ENCODE measurements at places on chromosomes 1 and 21. TPM values are rescaled to one million over a fixed set of nuclear protein-coding genes. Genes with fewer than 3 reads are reported as not detected.

The REN gene
- total RNA-seq, result not detected

The FAM43B gene
- not detected for total RNA-seq

The ADGRL4 gene
- total RNA-seq, result not detected

The MROH9 gene
- not detected for total RNA-seq

The ADGRB2 gene
- total RNA-seq, result 0.13 TPM

The NTMT2 gene
- not detected for total RNA-seq

DNA sequence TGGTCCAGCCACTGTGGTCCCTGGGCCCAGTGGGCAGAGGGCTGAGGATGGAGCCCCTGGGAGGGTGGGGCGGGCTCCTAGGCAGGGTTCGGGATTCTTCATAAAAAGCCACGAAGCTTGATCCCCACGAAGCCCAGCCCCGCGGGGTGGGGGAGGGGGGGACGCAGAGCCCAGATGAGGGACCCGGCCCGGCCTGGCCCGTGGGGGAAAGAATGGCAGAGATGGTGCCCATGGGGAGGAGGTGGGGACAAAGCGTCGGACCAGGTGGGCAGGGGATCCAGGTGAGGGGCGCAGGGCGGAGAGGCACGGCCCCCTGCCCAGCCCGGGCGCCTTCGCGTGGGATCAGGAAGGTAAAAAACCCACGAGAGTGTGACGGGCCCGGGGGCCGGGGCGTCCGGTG, 6.0 kb upstream of the SMIM12 start:
- DNase-seq, result no peak
- H3K36me3 ChIP-seq, result peaks cover 2% of the 10 kb centered on the region
- no peak overlapping the region for H3K27ac ChIP-seq
- peaks cover 36% of the 10 kb centered on the region for H3K4me1 ChIP-seq
- H3K4me3 ChIP-seq, result no peak overlapping the region

- no peaks in the 10 kb centered on the region for H3K36me3 ChIP-seq
- peaks cover 22% of the 10 kb centered on the region for H3K4me1 ChIP-seq
- no peak overlapping the region for H3K4me3 ChIP-seq
- no peak overlapping the region for H3K27ac ChIP-seq
Measured at GRCh38 chr1:228770779-228771223, 35.5 kb downstream of the RHOU start.

DNA sequence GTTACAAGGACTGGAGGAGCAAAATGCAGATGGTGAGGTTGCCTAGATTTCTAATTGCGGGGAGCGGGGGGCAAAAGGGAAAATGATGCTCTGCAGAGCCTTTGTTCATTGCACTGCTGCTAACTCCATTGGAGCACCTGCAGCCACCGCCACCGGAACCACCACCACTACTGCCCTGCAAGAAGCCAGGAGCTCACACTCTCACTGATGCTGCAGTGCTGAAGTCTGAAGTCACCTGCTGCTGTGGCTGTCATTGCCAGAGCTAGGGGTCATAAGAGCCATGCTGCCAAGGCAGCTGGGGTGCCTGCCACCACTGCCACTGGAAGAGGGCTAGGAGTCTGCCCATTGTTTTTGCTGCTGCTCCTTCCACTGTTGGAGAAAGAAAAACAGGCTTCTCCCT, 7.3 kb upstream of the HPCAL4 start:
- peaks cover 18% of the 10 kb centered on the region for H3K27me3 ChIP-seq
- H3K4me1 ChIP-seq, result peaks cover 18% of the 10 kb centered on the region
- no peaks in the 10 kb centered on the region for H3K36me3 ChIP-seq
- H3K4me3 ChIP-seq, result no peak overlapping the region

DNA sequence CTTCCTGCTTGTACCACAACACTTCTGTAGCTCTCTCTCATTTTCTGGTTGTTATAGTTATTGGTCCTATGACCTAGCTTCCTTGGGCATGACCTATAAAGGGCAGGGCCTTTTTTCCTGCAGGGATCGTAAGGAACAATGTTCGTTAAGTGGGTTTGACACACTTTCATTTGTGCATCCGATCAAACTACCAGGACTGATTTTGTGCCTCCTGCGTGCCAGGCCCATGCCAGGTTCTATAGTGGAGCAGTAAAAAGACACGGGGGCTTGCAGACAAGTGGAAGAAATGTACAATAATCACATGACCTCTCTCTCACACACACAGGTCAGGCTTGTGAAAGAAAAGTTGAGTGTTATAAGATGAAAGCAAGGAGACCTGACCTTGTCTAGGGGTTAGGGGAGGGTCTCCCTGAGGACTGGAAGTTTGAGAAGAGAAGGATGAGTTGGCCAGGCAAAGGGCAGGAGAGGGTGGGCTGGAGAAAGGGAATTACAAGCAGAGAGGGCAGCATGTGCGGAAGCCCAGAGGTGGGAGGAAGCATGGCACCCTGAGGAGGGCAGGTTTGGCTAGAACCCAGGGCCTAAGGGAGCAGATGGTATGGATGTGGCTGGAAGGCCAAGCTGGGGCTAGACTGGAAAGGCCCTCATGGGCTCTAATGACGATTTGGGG, 145.4 kb downstream of the GRIK3 start:
- H3K27ac ChIP-seq, result no peak overlapping the region
- DNase-seq, result no peak
- H3K36me3 ChIP-seq, result no peaks in the 10 kb centered on the region
- H3K27me3 ChIP-seq, result peaks cover 4% of the 10 kb centered on the region
- no peak overlapping the region for H3K4me3 ChIP-seq

DNA sequence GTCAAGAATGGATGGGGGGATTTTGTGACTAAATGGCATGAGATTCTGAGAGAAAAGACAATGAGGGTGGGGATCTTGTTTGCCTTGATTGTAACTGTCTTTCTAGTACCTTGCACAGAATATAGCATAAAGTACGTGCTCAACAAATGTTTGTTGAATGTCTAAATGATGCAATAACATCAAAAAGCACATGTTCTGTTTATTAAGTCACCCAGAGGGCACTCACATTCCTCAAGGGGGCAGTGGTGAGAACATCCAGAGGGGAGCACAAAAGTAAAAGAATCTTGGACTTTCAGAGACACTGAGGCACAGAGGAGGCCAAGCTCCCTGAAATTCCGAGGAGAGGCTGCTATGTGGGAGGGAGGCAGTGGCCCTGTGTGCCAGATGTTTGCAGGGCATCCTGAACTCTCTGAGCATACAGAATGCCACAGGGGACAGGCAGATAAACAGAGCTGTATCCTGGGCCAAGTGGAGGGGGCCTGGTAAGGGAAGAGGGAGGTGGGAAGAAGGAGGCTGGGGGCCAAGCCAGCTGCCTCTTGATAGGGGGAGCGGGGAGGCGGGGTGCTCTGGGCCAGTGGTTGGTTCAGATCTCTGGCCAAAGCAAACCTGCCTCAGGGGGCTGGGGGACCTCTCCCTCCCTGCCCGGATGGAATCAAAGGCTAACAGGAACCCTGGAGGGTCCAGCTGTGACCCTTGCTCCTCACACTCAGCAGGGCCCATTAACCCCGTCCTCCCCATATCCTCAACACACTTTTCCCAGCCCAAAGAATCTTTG, 6.5 kb upstream of the ATP1A2 start:
- no peak overlapping the region for H3K27ac ChIP-seq
- peaks cover 2% of the 10 kb centered on the region for H3K27me3 ChIP-seq
- H3K36me3 ChIP-seq, result no peaks in the 10 kb centered on the region
- peaks cover 7% of the 10 kb centered on the region for H3K4me1 ChIP-seq
- H3K4me3 ChIP-seq, result no peak overlapping the region
- DNase-seq, result no peak

DNA sequence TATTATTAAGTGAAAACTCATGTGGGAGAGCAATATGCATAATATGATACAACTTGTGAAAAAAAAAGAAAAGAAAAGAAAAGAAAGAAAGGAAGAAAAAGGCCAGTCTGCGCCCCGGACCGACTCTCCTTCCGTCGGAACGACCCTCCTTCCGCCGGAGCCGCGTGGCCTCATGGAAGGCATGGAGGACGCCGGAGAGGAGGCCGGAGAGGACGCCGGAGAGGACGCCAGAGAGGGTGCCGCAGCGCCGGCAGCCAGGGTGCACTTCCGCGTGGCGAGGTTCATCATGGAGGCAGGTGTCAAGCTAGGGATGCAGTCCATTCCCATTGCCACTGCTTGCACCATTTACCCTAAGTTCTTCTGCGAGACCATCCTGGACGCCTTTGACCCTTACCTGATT, 185.9 kb downstream of the NR5A2 start:
- H3K27me3 ChIP-seq, result peaks cover 3% of the 10 kb centered on the region
- H3K4me1 ChIP-seq, result peaks cover 10% of the 10 kb centered on the region
- no peak overlapping the region for H3K27ac ChIP-seq
- no peaks in the 10 kb centered on the region for H3K36me3 ChIP-seq
